Parietal lobe (tissue), 2 donors: ENCODE measurements at places on chromosomes 1 and 21. TPM values are rescaled to one million over a fixed set of nuclear protein-coding genes. Genes with fewer than 3 reads are reported as not detected.

Gene MATN1
- 0.31 TPM for total RNA-seq

Gene LYPD8
- total RNA-seq = not detected

Gene VHLL
- total RNA-seq = 1.3 TPM

Gene MIB2
- 67.6 TPM for total RNA-seq

Gene E2F2
- total RNA-seq = 3.4 TPM

Gene ATP1A4
- total RNA-seq = 0.31 TPM

Gene NBPF4
- total RNA-seq = not detected

Gene C1orf141
- total RNA-seq = not detected

Gene HSPA6
- 0.94 TPM for total RNA-seq

Gene KIF21B
- 271 TPM for total RNA-seq

Gene SPATA17
- 3.1 TPM for total RNA-seq

Gene FGR
- total RNA-seq = 0.31 TPM

Gene LIN28A
- total RNA-seq = not detected

Gene COL9A2
- 14.7 TPM for total RNA-seq

Gene TNFSF18
- total RNA-seq = 0.63 TPM

Gene SRGAP2C
- 82.3 TPM for total RNA-seq

Gene PGLYRP4
- total RNA-seq = not detected

Gene ST6GALNAC3
- 16.3 TPM for total RNA-seq

Gene MUTYH
- total RNA-seq = 33.5 TPM

Gene IGSF21
- total RNA-seq = 66.0 TPM

Gene BATF3
- total RNA-seq = 5.3 TPM

Gene SPAG17
- 3.1 TPM for total RNA-seq

Gene GPR137B
- 57.9 TPM for total RNA-seq

Gene CSF3R
- 5.0 TPM for total RNA-seq

Gene CHIA
- total RNA-seq = not detected

Gene SPRR2D
- not detected for total RNA-seq

Gene C1orf94
- total RNA-seq = 1.3 TPM

Gene PADI2
- total RNA-seq = 1.6 TPM

Gene AIRE
- total RNA-seq = not detected

Gene CD1B
- total RNA-seq = not detected

Gene IL12RB2
- total RNA-seq = 5.6 TPM

Gene KCNA2
- total RNA-seq = 8.8 TPM

Gene LRRC38
- total RNA-seq = not detected

Gene CCDC30
- 23.5 TPM for total RNA-seq

Gene RGS16
- 0.94 TPM for total RNA-seq

Gene RAB3GAP2
- total RNA-seq = 54.5 TPM

Gene TNFAIP8L2
- 0.94 TPM for total RNA-seq

Gene F3
- 26.9 TPM for total RNA-seq

Gene JAM2
- total RNA-seq = 41.0 TPM

Gene DYRK3
- total RNA-seq = 13.5 TPM

Gene IL23R
- total RNA-seq = not detected

Gene TENT5C
- 2.5 TPM for total RNA-seq

Gene LAMTOR2
- total RNA-seq = 33.2 TPM

Gene HPCAL4
- 47.9 TPM for total RNA-seq
